Left ventricle myocardium inferior (tissue), 1 donor: ENCODE measurements at places on chromosomes 4 and X.
A peak's percentile ranks its signal among the peaks of the same experiment; 100 is the strongest.

GRCh38 chr4:182895791-182896292, 21.3 kb downstream of the DCTD start:
- no peak overlapping the region for H3K27ac ChIP-seq
- no peak for DNase-seq
- no peaks in the 10 kb centered on the region for H3K27me3 ChIP-seq
- peaks cover 77% of the 10 kb centered on the region for H3K36me3 ChIP-seq

DNA sequence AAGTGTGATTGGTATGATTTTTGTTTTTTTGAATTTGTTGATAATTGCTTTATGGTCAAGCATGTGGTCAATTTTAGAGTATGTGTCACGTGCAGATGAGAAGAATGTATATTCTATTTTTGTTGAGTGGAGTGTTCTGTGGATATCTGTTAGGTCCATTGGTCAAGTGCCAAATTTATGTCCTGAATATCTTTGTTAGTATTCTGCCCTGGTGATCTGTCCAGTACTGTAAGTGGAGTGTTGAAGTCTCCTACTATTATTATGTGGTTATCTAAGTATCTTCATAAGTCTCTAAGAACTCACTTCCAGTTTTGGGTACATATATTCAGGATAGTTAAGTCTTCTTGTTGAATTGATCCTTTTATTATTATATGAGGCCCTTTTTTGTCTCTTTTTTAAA, 372.9 kb upstream of the MAOA start:
- H3K4me1 ChIP-seq = no peaks in the 10 kb centered on the region
- H3K36me3 ChIP-seq = no peaks in the 10 kb centered on the region
- no peak for DNase-seq
- no peak overlapping the region for H3K27ac ChIP-seq
- H3K4me3 ChIP-seq = no peak overlapping the region

DNA sequence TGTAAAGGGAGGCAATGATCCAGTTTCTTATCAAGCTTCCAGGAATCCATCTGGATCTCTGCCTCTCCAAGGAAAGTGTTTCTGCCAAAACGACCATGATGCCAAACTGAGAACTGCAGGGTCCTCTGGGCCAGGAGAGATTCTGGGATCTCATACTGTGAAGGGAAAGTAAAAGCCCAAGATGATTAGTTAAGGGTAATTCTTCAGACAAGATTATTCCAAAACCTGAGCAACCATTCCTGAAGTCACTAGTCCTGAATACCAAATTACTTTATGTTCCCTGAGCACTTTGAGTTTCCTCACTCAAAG, 42.0 kb downstream of the SRPX2 start:
- DNase-seq = no peak
- H3K27ac ChIP-seq = no peak overlapping the region
- H3K27me3 ChIP-seq = no peaks in the 10 kb centered on the region
- H3K4me3 ChIP-seq = no peak overlapping the region
- H3K4me1 ChIP-seq = no peaks in the 10 kb centered on the region

- H3K4me3 ChIP-seq = no peak overlapping the region
- DNase-seq = peak; percentile 13
- peak overlapping the region; percentile 55 for H3K27ac ChIP-seq
- H3K36me3 ChIP-seq = peaks cover 43% of the 10 kb centered on the region
- H3K27me3 ChIP-seq = no peaks in the 10 kb centered on the region
Observed at GRCh38 chr4:2836391-2836859, 7.2 kb upstream of the ADD1 start.

DNA sequence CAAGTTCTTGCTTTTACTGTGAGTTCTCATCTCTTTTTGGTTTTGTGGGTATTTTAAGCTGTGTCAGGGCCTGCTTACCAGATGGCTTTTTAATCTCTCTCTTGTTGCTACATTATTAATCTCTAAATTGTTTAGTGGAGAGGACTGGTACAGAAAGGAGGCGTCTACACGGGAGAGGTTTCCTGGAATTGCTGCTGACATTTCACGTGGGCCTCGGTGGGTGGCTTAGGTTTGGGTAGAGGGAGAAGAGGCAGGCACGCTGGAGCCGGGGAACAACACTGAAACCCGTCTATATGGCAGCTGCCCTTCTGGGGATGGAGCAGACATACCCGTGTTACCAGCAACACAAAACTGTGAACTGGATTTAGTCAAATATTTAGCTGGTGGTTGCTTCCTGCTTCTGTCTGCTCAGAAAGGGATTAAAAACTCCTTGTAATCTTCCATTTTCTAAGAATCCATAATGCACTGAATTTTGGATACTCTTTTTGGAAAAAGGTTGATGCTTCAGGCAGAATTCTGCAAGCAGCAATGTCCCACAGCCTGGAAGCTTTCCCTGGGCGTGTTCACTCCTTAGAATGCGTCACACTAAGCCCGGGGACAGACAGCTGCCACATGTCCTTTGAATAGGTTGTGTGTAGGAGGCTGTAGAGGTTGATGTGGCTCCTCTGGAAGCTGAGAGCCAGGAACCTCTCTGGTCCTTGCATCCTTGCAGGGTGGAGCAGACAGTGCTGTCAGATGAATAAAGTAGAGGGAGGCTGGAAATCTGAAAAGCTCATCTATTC, 199.8 kb upstream of the GATB start:
- no peak overlapping the region for H3K27ac ChIP-seq
- no peaks in the 10 kb centered on the region for H3K36me3 ChIP-seq
- DNase-seq = no peak
- H3K4me1 ChIP-seq = peaks cover 38% of the 10 kb centered on the region

DNA sequence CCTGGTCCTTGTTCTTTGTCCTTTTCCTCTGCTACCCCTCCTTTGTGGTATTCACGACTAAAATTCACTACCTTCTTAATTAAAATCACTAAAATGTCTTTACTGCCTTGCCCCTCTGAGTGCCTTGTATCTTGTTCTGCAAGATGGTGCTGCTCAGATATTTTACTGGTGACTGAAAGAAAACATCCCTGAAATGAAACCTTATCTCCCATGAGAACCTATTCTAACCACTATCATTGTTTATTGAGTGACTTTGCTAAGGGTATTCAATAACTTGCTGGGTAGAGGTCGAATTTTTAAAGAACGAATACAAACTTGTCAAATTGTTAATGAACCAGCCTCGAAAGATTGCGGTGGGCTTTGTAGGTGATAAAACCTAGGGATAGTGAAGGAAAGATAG, 52.8 kb downstream of the SPRY1 start:
- no peak overlapping the region for H3K27ac ChIP-seq
- H3K4me3 ChIP-seq = no peak overlapping the region
- DNase-seq = no peak
- no peaks in the 10 kb centered on the region for H3K27me3 ChIP-seq
- H3K4me1 ChIP-seq = peaks cover 4% of the 10 kb centered on the region

GRCh38 chrX:117989512-117989911, 127.1 kb downstream of the KLHL13 start:
- H3K27ac ChIP-seq = no peak overlapping the region
- no peak for DNase-seq
- no peaks in the 10 kb centered on the region for H3K36me3 ChIP-seq
- no peak overlapping the region for H3K4me3 ChIP-seq
- H3K27me3 ChIP-seq = no peaks in the 10 kb centered on the region
- peaks cover 3% of the 10 kb centered on the region for H3K4me1 ChIP-seq

- no peaks in the 10 kb centered on the region for H3K27me3 ChIP-seq
- peak overlapping the region; percentile 48 for H3K27ac ChIP-seq
- H3K36me3 ChIP-seq = no peaks in the 10 kb centered on the region
Observed at GRCh38 chr4:153549405-153549804, 83.2 kb downstream of the TMEM131L start.

DNA sequence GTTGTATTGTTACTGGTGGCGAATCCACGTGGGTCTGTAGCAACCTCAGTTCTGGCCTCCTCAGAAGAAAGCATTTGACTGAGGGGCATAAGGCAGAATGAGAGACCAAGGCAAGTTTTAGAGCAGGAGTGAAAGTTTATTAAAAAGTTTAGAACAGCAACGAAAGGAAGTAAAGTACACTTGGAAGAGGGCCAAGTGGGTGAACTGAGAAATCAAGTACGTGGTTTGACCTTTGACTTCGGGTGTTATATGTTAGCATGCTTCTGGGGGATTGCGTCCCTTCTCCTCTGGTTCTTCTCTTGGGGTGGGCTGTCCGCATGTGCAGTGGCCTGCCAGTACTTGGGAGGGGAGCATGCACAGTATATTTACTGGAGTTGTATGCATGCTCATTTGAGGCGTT, 232.7 kb upstream of the GATB start:
- no peaks in the 10 kb centered on the region for H3K27me3 ChIP-seq
- H3K36me3 ChIP-seq = no peaks in the 10 kb centered on the region
- DNase-seq = no peak
- H3K4me3 ChIP-seq = no peak overlapping the region

GRCh38 chrX:13755254-13755653, 20.7 kb downstream of the OFD1 start:
- no peak overlapping the region for H3K4me3 ChIP-seq
- H3K27ac ChIP-seq = no peak overlapping the region
- no peaks in the 10 kb centered on the region for H3K27me3 ChIP-seq
- no peaks in the 10 kb centered on the region for H3K4me1 ChIP-seq
- peaks cover 40% of the 10 kb centered on the region for H3K36me3 ChIP-seq
- DNase-seq = no peak

GRCh38 chr4:114267976-114268375, 288.5 kb upstream of the ARSJ start:
- no peaks in the 10 kb centered on the region for H3K27me3 ChIP-seq
- H3K4me3 ChIP-seq = no peak overlapping the region
- H3K27ac ChIP-seq = no peak overlapping the region
- no peak for DNase-seq
- H3K36me3 ChIP-seq = no peaks in the 10 kb centered on the region

DNA sequence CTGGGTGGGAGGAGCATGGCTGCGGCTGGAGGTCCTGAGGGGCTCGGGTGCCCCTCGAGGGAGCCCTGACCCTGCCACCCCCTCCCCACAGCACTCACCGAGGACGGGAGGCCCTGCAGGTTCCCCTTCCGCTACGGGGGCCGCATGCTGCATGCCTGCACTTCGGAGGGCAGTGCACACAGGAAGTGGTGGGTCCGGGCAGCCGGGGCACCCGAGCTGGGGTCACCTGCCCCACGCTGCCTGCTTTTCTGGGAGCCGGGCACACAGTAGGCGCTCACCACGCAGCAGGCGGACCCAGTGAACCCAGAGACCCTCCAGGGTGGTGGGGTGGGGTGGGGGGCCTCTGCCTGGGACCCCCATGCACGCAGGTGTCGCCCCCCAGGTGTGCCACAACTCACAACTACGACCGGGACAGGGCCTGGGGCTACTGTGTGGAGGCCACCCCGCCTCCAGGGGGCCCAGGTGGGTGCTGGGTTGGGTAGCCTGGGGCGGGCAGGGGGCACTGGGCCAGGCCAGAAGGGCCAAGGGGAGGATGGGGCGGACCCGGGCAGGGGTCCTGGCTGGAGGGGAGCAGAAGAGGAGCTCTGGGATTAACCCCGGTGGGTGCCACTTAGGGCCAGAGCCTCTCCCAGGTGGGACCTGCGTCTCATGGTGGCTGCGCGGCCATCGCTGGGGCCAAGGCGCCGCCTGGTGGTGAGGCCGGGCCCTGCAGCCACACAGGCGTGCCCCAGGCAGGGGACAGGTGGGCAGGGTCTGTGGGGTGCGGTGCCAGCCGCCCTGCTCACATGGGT, 1.4 kb downstream of the HGFAC start:
- H3K4me1 ChIP-seq = peaks cover 6% of the 10 kb centered on the region
- no peak overlapping the region for H3K4me3 ChIP-seq
- no peak overlapping the region for H3K27ac ChIP-seq
- peaks cover 7% of the 10 kb centered on the region for H3K27me3 ChIP-seq
- DNase-seq = no peak
- no peaks in the 10 kb centered on the region for H3K36me3 ChIP-seq

DNA sequence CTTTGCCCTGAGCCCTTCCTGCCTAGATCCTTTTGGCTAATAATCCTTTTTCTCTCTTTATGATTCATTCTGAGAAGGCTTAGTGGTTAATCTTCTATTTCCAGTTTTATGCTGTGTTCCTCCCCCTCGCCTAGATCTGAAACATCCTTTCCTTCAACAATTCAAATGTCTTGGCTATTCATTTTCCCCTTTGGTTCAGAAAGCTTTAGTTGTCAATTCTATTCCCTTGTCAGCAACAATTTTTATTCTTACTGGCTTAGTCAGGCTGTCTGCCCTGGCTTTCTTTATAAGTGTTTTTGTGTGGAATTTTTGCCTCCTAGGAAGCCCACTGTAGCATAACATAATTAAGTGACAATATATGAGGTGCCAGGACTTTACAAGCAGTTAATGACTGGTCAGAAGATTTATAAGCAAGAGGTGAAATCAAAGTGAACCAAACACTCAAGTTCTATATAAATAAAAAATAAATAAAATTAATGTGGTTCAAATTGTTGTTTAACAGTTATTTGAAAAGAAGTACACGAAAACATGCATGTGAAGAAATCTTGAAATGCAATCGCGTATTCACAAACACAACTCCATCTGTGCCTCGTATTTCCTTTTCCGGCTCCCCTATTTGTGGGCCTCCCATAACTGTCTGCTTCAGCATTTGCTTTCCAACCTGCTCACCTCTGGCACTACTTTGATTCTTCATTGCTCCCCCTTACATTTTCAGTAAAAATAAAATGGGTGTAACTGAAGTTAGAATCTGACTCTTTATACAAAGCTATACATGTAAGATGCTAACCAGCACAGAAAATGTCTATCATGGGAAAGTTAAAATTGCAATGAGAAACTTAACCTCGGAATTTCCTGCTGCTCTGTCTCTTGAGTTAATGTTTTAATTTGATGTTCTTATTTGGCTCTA, 235.4 kb downstream of the SPRY1 start:
- no peak overlapping the region for H3K4me3 ChIP-seq
- no peak for DNase-seq
- H3K27me3 ChIP-seq = no peaks in the 10 kb centered on the region

GRCh38 chr4:70629469-70630090, 1.0 kb downstream of the ENAM start:
- H3K36me3 ChIP-seq = no peaks in the 10 kb centered on the region
- no peak overlapping the region for H3K4me3 ChIP-seq
- no peaks in the 10 kb centered on the region for H3K27me3 ChIP-seq
- H3K27ac ChIP-seq = no peak overlapping the region

GRCh38 chr4:89216866-89217265, 90.7 kb downstream of the GPRIN3 start:
- no peak for DNase-seq
- no peaks in the 10 kb centered on the region for H3K36me3 ChIP-seq
- H3K27ac ChIP-seq = no peak overlapping the region

GRCh38 chr4:53763813-53764597, 172.7 kb upstream of the LNX1 start:
- H3K4me3 ChIP-seq = no peak overlapping the region
- no peaks in the 10 kb centered on the region for H3K27me3 ChIP-seq
- H3K36me3 ChIP-seq = no peaks in the 10 kb centered on the region
- no peak for DNase-seq

- DNase-seq = no peak
- no peak overlapping the region for H3K27ac ChIP-seq
Observed at GRCh38 chrX:134599184-134599914, 58.9 kb downstream of the PLAC1 start.
